ENCODE measurements at places on chromosomes 12 and 14.

DNA sequence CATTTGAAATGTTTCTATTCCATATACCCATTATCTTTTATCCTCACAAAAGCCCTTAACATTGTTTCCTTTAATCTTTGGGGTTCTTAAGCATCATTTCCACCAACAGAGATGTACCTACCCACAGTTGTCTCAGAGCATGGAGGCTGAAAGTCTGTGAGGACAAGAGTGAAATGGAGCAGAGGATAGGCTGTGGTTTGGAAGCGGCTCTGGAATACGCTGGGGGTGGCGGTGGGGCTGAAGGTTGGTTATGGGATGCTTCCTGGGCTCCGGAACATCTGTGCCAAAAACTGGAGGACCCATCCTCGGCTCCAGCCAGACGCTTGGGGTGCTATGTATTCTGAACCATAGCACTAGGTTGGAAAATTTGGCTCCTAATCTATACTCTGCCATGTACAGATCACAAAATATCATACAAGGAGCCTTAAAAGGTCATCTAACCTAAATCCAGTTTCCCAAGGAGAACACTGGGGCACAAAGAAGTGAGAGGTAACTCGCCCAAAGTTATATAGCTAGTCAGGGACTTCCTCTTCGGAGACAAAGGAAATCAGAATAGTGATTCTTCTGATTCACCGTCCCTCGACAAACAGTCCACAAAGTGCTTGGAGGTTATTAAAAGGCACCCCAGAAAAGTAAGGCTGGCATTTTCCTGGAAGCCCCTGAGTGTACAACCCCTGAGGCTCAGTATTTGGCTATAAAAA is 2.5 kb downstream of the PPP1R3E start:
- DNase-seq, result no peak

DNA sequence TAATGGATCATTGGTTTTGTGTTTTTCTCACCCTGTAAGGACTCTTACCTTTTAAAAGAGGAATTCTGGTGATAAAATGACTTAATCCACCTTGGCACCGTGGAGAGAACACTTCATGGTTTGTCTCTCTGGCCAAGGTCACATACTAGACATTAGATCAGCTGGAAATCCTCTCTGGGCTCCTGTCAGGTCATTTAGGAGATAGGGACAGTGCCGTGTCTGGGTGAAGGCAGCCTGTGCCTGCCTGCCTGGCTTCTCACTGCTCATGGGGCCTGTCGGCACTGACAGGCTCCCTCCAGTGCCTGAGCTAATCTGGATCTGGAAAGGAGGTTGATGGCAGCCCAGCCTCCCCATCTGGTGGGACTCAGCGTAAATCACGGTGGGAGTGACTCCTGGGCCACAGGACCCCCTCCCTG is 5.7 kb downstream of the CRADD start:
- DNase-seq, result no peak

DNA sequence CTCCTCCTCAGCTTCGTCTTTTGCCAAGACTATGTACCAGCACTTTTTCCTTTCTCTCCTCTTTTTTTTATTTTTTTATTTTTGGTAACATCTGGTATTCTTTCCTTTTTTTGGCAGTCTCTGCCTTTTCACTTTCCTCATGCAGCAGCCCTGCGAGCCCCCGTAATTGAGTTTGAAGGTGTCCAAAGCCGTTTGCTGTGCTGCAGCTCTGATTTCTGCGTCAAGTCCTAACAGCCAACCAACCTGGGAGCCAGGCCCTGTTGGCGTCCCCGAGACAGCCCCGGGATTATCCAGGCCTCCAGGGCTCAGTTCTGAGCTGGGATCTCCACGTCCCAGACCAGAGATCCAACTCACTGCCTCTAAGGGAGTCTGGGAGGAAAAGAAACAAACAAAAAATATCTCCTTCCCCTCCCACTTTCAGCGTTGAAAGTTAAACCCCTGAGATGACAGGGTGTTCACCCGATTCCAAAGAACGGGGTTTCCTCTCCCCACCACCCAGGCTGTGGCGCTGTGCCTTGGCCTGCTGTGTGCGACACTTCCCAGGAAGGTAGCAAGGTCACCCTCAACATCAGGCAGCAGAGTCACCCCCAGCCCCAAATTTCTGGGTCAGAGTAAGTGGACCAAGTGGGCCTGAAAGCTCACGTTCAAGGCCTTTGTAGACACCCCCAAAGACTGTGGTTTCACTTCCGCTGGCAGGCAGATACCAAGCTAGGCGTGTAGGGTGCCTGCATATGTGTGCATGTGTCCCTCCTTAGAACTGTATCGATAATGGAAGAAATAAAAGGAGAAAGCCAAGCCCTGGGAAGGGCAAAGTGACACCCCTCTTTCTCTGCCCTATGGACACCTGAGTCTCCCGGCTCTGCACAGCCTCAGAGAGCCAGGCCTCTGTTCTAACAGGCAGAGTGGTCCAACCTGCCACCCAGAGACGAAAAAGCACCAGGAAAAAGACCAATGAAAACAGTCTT is 11.1 kb downstream of the BCL11B start:
- DNase-seq, result no peak

DNA sequence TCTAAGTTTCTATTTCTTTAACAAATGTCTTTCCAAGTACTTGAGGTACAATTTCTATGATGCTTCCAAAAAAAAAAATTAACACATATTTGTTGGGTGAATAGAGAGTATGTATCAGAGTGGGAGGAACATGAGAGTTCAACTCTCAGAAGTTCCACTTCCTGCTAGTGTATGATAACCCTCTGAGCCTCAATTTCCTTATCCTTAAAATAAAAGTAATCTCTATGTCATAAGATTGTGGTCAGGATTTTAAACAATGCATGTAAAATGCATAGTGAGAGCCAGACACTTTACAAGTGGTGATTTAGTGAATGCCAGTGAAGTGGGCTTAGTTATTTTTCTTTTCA is 270.3 kb upstream of the AMIGO2 start:
- DNase-seq, result no peak

DNA sequence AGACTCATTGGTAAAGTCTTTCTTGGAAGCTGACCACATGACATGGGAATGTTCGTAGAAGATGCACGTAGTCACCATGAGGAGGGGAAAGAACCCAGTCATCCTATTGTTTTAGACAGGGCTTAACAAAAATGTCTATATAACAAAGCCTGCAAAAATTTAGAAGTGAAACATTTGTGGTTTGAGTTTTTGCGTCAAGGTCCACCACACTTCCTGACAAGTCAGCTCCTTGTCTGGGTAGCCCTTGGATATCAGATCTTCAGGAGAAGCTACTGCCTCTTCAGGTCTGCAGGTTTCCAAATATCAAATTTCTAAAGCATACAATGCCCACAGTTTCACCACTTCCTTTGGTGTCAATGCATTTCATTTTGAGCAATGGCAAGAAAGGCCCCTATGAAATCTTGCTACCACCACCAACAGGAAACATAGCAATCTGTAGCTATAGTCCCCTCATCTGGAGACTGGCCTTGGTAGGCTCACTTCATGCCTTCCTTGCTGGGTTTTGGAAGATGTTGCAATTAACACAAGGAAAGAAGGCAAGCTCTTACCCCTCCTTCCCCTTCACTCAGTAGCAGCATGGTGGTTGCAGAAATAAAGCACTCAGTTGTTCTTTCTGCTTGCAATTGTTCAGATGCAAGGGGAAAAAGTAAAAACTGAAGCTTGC is 235.2 kb downstream of the PCNX1 start:
- DNase-seq, result no peak
